ENCODE measurements at places on chromosomes 12 and 14. TPM values are rescaled to one million over a fixed set of nuclear protein-coding genes. Genes with fewer than 3 reads are reported as not detected.

Gene SLC16A7
- total RNA-seq: 41.9 TPM

Gene AMIGO2
- 10.3 TPM for total RNA-seq

Gene RAB21
- total RNA-seq: 81.7 TPM

Gene C12orf60
- total RNA-seq: 1.3 TPM

Gene LPAR5
- total RNA-seq: 6.2 TPM

Gene KRT1
- total RNA-seq: 0.33 TPM

Gene CATSPERB
- 3.9 TPM for total RNA-seq

Gene SLC38A4
- not detected for total RNA-seq

Gene DPY19L2
- 0.40 TPM for total RNA-seq

Gene CD27
- total RNA-seq: 134 TPM

Gene KIF5A
- 0.64 TPM for total RNA-seq

Gene NT5DC3
- 4.3 TPM for total RNA-seq

Gene IFT81
- total RNA-seq: 2.5 TPM

Gene LRTM2
- not detected for total RNA-seq

Gene MYF6
- total RNA-seq: not detected

Gene TBPL2
- not detected for total RNA-seq

Gene FRMD6
- total RNA-seq: 4.1 TPM

Gene PGF
- total RNA-seq: 0.15 TPM

Data from activated CD4-positive, alpha-beta T cell treated with anti-CD3 and anti-CD28 coated beads, Interleukin-2, amount 10 ng/mL, durations not matched to agents 7 days and 5 days (primary cell).